Retina (tissue), 1 donor: ENCODE measurements at places on chromosomes 7 and 10.

DNA sequence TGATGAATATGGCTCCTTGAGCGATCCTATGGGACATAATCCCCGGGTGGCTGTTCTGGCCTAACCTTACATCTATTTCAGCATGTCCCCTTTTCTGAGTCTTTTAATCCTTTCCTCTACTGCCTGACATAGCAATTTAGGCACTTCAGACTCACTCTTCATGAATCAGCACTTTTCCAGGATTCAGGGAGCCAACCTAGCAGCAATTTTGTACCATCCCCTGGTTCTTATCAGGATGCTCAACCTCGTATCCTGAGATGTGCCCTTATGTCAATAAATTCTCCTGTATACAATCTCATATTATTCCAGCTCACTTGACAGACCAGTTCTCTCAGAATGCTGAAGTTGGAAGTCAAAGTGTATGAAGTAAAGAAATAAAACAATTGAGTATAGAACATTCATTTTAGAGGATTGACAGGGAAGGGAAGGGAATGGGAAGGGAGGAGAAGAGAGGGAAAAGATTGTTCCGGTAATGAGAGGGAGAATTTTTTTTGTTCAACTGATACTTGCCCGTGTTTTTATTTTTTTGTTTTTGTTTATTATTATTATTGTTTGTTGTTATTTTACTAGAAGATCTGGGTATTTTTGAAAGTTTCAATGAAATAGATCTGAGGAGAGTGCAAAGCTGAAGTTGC, 8.2 kb upstream of the ZC3HAV1 start:
- DNase-seq = no peak

GRCh38 chr10:77638321-77639101, 903 bp upstream of the KCNMA1 start:
- DNase-seq = peak; percentile 81

- DNase-seq = no peak
Observed at GRCh38 chr7:33970536-33970935, 65.2 kb downstream of the BMPER start.

DNA sequence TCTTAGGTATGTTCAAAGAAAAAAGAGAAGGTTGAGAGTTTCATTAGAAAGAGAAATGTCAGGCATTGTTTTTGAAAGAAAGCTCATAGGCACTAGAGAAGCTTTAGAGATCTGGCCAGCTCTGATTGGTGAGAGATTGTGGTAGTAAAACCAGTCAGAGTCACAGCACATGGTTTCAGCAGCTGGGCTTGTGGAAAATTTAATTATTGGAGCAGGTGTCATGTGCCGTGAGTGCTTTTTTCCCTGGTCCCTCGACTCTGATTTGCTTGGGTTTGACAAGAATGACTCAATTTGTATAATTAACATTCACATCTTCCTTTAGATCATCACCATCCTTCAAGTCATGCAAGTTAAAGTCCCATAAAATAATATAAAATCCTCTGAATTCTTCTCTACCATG, 35.2 kb downstream of the MRPL32 start:
- DNase-seq = no peak

- peak; percentile 79 for DNase-seq
Observed at GRCh38 chr10:117239721-117240620, 943 bp upstream of the SLC18A2 start.

- DNase-seq = no peak
Observed at GRCh38 chr7:140031364-140031763, 31.4 kb downstream of the PARP12 start.

- no peak for DNase-seq
Observed at GRCh38 chr7:47322731-47323130, 259.2 kb downstream of the TNS3 start.

DNA sequence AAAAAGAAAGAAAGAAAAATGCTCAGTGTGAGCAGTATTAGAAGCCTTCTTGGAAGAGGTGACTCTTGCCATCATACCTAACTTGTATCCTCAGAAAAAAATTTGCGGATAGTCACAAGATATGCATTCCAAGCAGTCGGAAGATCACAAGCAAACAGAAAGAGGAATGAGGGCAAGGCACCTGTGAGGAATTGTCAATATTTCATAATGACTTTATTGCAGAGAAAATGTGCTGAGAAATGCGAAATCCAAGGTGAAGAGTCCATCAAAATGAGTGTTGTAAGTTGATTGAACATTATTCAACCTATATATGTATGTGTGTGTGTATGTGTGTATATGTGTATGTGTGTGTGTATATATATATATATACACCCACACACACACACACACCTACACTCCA, 1624.7 kb upstream of the LRRTM3 start:
- no peak for DNase-seq

DNA sequence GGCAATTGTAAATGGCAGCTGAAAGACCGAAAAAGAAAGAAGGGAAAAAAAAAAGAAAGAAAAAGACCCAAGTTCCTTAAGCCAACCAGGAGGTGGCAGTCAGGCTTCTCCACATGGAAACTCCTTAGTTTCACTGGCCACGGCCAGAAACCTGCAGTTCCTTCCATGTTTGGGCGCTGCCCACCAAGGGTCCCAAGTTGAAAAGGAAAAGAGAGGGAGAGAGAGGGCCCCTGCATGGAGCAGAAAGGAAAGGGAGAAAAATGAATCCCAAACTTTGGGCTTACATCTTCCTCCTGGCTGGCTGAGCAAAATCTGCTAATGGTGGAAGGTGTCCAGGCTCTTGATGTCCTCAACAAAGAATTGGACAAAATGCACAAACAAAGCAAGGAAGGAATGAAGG, 31.8 kb upstream of the ABCA13 start:
- DNase-seq = no peak

DNA sequence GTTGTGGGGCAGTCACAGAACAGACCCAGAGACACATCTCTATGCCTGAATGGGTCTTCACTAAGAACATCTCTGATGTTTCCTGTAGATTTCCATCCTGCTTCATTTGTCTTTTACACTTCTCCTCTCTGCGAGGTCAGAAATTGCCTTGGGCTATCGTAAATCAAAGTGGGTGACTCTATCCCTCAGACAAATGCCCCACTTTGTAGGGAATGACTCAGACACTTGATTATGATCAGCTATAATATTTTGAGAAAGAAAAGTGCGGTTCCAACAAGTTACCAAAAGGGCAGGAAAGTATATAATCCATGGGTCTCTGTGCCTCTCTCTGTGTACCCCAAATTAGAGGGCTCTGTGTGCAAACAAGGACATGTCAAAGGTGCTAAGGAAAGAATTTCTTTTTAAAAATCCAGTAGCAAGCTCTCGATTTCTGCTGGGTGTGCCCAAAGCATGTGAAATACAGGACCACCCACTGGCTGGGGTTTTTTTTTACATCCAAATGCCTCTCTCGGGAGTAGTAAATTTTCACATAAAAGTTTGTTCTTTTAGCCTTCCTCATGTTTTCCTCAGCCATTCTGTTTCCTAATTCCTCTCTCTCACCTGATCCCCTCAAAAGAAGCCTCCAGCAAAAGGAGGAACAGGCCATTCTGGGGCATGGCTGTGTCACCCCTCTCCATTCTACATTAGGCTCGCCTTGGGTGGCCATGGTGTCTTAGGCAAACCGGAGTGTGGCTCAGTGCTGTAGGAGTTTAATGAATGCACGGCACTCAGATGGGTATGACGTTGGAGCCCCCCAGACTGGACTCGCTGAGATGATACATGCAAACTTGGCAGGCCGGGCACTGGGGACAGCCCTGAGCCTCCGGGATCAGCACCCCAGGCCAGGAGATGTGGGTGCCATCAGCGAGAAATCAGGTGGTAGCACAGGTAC, 6.3 kb upstream of the OPN4 start:
- no peak for DNase-seq

DNA sequence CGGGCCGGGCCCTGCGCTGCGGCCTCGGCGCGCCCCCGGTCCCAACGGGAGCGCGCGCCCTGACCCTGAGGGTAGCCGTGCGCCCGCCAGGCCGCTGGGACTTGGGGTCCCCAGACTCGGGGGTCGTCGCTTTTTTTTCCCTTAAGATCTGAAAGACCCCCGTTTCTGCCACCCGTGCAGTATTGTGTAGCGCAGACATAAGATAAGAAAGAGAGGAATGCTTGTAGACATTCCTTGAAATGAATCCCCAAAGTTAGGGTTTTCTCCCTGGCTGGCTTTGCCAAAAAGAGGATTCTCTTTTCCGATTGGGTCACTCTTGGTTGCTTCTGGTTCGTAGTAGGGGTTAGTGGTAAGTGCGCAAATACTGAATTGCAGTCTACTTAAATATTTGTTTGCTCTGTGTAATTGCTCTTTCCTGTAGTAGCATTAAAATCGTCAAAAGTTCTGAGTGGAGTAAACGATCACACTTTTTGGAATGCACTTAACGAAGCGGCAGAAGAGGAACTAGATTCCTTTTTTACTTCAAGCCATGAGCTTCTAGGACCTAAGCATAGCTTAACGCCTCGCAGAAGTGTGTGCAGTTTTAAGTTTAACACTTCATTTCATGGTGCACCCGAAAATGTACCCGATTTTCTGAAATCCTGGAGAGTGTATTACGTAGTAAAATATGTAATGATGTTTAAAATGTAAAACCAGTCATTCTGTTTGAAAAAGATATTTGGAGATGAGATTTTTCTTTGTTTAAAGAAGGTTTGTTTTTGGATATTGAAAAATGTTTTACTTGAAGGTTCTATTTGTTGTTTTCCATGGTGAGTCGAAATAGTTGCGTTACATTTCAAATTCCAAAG, 1.3 kb downstream of the CUL1 start:
- no peak for DNase-seq

GRCh38 chr10:10677479-10677878, 340.2 kb upstream of the CELF2 start:
- peak; percentile 64 for DNase-seq

GRCh38 chr7:43937444-43937843, 11.2 kb downstream of the UBE2D4 start:
- DNase-seq = no peak

DNA sequence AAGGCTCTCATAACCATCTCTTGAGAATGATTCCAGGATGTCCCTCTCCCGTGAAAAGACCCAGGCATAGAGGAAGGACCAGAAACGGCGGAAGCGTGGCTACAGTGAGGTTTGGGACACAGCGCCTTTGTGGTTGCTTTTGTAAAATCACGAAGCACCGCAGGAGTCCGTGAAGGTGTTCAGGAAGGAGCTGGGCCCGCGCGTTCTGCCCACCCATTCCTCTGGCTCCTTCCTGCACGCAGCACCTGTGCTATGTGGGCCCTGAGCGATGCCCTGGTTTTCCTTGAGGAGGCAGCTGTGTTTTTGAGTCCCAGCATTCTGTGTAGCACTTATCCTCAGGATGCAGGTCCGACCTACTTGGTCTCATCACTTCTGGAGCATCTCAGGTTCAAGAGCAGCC, 112.8 kb downstream of the TRRAP start:
- DNase-seq = no peak

GRCh38 chr10:75599875-75600648, 168.6 kb downstream of the LRMDA start:
- DNase-seq = no peak

GRCh38 chr10:97542169-97543024, 30.2 kb upstream of the ANKRD2 start:
- peak; percentile 34 for DNase-seq

GRCh38 chr7:84482476-84482875, 287.9 kb upstream of the SEMA3A start:
- no peak for DNase-seq

DNA sequence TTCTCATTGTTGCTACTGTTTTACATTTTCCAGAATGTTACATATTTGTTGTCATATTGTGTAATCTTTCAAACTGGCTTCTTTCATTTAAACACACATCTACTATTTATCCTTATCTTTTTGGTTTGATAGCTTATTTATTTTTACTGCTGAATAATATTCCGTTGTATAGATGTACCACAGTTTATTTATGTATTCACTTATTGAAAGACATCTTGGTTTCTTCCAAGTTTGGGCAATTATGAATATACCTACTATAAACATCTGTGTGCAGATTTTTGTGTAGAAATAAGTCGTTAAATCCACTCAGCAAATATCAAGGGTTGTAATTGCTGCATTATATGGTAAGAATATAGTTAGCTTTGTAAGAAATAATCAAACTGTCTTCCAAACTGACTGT, 669.2 kb downstream of the TNS3 start:
- no peak for DNase-seq

GRCh38 chr7:151377406-151377805, 32.4 kb downstream of the WDR86 start:
- no peak for DNase-seq

DNA sequence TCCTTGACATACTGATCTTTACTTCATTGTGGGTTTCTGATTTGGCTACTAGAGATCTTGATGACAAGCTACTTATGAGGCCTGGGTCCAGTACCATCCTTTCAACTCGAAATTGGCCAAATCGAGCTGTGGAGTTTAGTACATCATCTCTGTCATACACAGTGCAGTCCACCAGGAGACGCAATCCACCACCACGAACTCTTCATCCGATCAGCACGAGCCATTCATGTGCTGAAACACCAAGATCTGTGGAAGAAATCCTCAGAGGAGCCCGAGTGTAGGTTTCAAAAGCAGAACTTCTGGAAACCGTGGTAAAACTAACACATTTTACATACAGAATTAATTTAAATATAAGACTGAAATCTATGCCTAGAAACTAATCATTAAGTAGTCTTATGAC, 14.2 kb downstream of the DNAJC9 start:
- DNase-seq = no peak

- DNase-seq = no peak
Observed at GRCh38 chr10:37379991-37380390, 254.6 kb downstream of the ANKRD30A start.

GRCh38 chr10:35913628-35914027, 271.5 kb upstream of the FZD8 start:
- no peak for DNase-seq

DNA sequence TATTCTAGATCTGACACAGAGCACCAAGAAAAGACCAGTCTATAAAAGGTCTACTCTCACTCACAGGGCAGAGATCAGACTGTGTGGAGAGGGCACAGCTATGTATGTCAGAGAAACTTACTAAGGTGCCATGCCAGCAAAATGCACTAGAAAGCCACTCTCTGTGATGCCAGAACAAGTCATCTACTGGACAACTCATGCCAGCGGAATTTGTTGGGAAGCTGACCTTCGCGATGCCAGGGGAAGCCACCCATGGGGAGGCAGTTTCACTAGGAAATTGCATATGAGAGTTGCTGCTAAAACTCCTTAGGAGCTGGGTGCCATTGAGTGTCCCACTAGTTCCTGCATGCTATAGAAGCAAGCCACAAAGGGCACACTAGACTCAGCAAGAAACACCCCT, 58.5 kb downstream of the MICU1 start:
- DNase-seq = no peak

GRCh38 chr7:81769891-81770727, at the start of gene HGF:
TSS of gene HGF (minus strand) at chr7:81770047. CDS start at chr7:81769971, 76 bp downstream.
- no peak for DNase-seq

GRCh38 chr10:71239946-71240795, 27.8 kb downstream of the UNC5B start:
- no peak for DNase-seq
